ENCODE measurements at places on chromosomes 2 and 18.

- no peak for DNase-seq
These were observed 283.3 kb downstream of the NRXN1 start for GRCh38 chr2:50748671-50749070.

- DNase-seq = no peak
These were observed 5.3 kb downstream of the DNMT3A start for GRCh38 chr2:25336383-25336841.

GRCh38 chr2:54512663-54513362 lies 56.7 kb downstream of the SPTBN1 start:
- DNase-seq = no peak

DNA sequence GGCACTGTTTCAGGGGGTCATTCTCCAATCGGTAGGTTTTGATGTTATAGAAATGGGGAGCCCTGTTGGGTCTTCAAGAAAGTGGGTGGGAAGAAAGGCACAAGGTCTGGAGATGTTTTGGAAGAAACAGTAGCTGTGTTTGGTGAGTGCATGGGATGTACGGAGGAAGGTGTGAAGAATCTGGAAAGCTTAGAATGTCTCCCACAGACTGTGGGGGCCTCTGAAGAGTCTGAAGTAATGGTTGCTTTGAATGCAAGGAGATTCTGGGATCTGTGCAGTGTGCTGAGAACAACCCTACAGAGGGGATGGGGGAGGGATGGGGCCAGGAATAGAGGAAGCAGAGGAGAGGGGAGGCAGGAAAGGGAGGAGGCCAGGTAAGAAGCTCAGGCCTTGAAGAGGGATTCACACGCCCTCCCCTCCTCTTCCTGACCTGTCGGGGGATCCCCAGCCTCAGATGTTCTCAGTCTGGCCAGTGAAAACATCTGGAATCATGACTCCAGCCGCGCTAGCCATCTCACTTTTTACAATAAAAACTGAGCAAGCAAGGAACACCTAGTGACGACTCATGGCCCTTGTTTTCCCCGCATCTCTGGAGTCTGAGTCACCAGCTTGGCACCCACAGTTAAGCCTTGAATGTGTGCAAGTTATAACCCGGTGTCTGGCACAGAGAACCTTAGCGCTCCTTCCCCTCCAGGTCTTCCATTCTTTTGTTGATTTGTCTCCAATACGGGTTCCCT lies 74.2 kb downstream of the SH3BP4 start:
- DNase-seq = no peak

GRCh38 chr2:197209742-197210408 lies 100.7 kb downstream of the ANKRD44 start:
- DNase-seq = no peak

- DNase-seq = no peak
These were observed 6.2 kb upstream of the TFCP2L1 start for GRCh38 chr2:121291251-121291580.

- no peak for DNase-seq
These were observed 125.7 kb downstream of the RBMS1 start for GRCh38 chr2:160367887-160368286.

DNA sequence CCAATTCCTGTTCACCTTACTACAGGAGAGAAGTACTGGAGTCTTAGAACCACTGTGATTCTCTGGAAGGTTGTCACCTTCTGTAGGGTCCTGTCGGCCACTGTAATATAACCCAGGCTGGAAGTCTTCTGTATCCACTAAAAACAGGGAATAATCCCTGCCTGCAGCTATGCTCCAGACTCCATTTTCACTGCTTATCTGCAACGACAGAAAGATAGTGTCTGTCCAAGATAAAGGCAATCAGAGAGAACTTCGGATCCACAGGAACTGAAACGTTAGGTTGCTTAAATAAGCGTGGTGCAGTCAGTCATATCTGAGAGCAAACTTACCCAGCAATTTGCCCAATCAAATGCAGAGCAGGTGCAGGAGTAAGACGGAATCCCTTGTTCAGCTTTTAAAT lies 34.2 kb downstream of the ALS2 start:
- no peak for DNase-seq

GRCh38 chr2:173254659-173255058 lies 100.0 kb upstream of the CDCA7 start:
- DNase-seq = no peak

GRCh38 chr2:37892436-37893114 lies 32.5 kb upstream of the RMDN2 start:
- no peak for DNase-seq

- DNase-seq = no peak
These were observed 1.4 kb downstream of the AAK1 start for GRCh38 chr2:69641887-69642708.

GRCh38 chr2:101329026-101329425 lies 20.5 kb upstream of the RNF149 start:
- no peak for DNase-seq

- DNase-seq = no peak
These were observed 133.1 kb downstream of the TTN start for GRCh38 chr2:178674122-178674521.

DNA sequence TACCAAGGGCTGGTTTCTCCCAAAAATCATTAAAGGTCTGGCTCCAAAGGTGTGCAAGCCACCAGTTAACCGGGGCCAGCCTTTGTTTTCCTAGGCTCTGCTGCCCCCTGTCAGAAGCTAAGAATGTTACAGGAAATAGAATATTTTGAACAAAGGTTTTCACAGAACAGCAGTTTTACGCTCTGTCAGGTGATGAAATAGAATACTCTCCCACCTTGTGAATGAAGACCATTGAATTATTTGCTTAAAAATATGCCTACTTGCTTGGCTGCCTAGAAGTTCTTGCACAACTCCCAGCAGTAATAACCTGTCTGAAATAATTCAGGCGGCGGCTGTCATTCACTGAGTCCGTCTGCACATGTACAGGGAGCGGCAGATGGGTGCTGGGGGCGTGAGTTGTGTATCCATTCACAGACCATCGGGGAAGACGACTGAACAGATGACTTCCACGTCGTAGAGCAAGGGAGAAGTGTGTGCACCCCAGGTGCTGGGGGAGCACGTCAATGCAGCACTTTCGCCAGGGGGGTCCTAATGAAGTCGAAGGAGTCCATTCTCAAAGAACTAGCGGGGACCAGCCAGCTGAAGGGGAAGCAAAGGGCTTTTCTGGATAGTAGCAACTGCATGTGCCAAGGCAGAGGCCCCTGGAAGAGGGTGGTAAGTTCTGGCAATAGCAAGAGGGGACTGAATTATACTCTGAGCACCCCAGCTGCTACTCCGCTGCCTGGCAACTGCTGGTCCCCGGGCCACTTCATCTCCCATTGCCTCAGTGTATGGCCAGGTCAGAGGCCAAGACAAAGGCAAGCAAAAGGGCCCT lies 56.1 kb downstream of the SF3B1 start:
- peak; percentile 45 for DNase-seq
